ENCODE measurements at places on chromosomes 2 and 18. TPM values are rescaled to one million over a fixed set of nuclear protein-coding genes. Genes with fewer than 3 reads are reported as not detected.

- DNase-seq = no peak
These were observed 177.3 kb upstream of the SPOPL start for GRCh38 chr2:138324068-138324771.

DNA sequence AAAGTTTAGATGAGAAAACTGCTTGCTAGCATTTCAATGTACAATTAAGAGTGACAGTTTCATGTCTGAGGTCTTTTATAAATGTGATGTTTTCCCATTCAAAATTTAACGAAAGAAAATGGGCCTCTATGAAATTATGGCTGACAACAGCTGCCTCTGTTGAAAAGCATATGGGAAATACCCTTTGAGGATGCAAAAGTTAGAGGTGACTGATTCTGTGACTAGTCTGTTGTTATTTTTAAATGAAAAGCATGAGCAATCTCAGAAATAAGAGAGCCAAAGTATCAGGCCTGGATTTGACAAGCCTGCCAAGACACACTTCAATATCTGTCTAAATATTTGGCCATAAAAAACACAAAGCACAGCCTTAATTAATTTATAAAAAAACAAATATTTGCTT is 580.8 kb downstream of the ERBB4 start:
- DNase-seq = no peak

SCRN3 gene
- 36.3 TPM for polyA plus RNA-seq

MOCOS gene
- 1.1 TPM for polyA plus RNA-seq

GRCh38 chr18:28801876-28802275 is 624.9 kb upstream of the CDH2 start:
- no peak for DNase-seq

DNA sequence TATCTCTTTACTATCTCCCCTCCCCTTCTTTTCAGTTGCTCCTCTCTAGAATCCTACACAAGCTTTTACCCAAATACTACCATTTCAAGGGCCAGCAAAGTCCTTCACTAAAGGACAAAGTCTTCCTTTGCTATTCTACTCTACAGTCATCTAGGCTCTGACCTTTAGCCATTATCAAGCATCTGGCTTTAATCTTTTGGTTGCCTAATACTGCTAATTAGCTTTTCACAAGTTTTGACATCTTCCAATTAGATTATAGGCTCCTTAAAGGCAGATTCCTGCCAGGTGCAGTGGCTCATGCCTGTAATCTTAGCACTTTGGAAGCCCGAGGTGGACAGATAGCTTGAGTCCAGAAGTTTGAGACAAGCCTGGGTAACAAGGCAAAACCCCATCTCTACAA is 194.4 kb downstream of the SH3BP4 start:
- no peak for DNase-seq

DNA sequence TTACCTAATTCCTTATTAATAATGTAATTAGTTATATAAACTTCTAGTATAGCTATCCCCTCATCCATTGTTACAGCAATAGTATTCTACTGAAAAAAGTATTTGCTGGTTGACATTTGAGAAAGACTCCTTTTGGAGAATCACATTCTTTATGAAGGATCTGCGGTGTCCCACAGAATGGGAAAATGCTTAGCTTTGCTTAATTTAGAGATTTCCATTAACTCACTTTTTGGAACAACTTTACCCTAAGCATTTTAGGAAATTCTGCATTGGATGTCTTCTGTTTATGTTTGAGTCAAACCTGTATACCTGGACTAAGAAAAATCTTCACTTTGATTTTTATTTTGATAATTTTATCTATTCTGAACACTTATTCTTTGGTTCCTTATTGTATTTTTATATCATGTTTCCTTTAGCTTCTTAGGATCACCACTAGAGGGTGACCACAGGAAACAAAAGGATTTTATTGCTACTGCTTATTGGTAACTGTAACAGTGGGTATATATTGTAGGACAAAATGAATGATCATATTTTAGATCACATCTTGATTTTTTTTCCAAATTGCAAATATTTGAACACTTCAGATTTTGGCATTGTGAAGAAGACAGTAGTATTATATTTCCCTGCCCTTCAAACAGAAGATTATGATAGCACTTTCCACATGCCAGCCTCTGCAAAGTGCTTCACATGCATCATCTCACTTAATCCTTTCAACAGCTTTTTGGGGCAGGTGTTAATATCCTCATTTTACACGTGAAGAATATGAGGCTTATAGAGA is 79.6 kb downstream of the MIB1 start:
- DNase-seq = no peak

DNAJC5G gene
- polyA plus RNA-seq = 0.37 TPM

DNA sequence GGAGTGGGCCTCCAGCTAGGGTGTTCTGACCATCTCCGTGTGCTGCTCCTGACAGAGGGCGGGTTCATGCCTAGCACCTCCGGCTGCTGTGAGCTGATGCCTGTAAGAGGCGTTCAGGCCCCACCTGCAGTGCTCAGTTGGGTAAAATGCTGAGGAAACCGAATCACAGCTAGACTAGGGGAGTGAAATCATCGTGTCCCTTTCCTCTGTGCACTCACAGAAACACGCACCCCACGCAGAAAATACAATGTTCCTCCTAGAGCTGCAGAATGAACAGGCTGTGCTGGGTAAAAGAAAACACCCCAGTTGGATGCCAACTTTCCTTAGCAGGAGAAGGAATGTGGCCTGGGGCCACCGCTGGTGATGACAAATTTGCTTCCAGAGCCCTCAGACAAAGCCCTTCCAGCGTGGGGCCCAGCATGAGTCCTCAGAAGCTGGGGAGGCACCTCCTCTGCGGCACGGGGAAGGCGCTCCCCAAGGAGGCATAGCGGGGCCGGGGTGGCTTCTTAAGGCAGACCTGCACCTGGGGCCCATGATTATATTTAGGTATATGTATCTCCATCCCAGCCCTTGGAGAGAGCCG is 16.3 kb upstream of the ARHGEF4 start:
- DNase-seq = no peak

GRCh38 chr2:165777522-165778186 is 16.4 kb downstream of the GALNT3 start:
- no peak for DNase-seq

DNA sequence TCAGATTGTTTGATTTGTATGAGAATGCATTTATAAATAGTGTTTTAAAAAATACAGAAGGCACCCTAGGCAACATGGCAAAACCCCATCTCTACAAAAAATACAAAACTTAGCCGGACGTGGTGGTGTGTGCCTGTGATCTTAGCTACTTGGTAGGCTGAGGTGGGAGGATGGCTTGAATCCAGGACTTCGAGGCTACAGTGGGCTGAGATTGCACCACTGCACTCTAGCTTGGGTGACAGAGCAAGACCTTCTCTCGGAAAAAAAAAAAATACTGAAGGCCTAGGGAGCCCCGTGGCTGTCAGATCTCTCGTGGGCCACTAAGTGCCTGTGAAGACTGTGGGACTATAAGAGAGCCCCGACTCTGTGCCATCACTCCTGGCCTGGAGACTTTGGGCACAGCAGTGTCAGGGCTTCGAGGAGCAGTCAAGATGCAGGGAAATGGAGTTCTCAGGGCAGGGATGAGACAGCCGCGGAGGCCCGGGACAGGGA is 40.5 kb downstream of the MYO7B start:
- no peak for DNase-seq

DNA sequence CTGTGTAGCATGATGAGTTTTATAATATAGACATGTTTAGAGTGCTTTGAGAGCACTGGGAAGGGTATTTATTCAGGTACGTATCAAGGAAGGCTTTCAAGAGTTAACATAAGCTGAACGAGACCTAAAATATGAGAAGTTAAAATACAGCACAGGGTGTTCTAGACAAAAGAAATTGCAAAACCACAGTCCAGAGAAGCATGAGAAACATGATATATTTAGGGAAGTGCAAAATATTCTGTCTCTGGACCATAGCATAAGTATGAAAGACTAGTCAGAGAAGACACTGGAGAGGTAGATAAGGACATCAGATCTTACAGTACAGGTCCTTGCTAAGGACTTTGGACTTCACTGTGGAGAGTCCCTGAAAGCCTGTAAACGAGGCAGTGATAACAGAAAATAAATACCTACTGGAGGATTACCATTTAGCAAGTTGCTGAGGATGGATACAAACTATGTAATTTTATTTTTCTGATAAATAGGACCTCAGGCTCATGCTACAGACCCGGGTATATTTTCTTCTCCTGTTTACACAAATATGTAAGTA is 43.7 kb downstream of the FSIP2 start:
- no peak for DNase-seq

- no peak for DNase-seq
These were observed 346.2 kb downstream of the ZNF521 start for GRCh38 chr18:25005541-25006403.

- DNase-seq = no peak
These were observed 1268.6 kb downstream of the LRP1B start for GRCh38 chr2:140862181-140862580.

GRCh38 chr2:151891566-151892194 is 63.5 kb upstream of the ARL5A start:
- no peak for DNase-seq

CNOT9 gene
- 69.1 TPM for polyA plus RNA-seq

GRCh38 chr2:133315280-133315679 is 253.0 kb downstream of the NCKAP5 start:
- DNase-seq = no peak

NDC80 gene
- 17.9 TPM for polyA plus RNA-seq

GRCh38 chr2:200171731-200172482 is 134.6 kb upstream of the SPATS2L start:
- DNase-seq = no peak

DNA sequence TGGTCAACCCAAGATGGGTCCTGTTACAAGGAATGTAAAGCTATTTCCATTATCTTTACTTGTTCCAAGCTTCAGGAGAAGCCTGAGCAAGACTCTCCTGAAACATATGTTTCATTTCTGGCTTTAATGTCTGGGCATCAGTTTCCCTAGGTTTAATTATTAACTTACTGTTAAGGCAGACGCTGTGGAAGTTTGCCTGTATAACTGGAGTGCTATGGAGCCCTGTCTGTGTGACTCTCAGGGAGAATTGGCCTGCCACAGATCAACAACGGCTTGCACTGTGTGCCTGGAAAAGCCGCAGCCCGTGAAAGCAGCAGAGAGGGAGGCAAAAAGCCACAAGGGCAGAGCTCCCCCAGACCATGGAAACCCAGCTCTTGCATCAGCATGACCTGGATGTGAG is 22.1 kb upstream of the LONRF2 start:
- no peak for DNase-seq

PREB gene
- 43.8 TPM for polyA plus RNA-seq

- DNase-seq = no peak
These were observed 805 bp downstream of the LIMS2 start for GRCh38 chr2:127674241-127675209.

- no peak for DNase-seq
These were observed 131.3 kb downstream of the GFPT1 start for GRCh38 chr2:69255760-69256159.

DNA sequence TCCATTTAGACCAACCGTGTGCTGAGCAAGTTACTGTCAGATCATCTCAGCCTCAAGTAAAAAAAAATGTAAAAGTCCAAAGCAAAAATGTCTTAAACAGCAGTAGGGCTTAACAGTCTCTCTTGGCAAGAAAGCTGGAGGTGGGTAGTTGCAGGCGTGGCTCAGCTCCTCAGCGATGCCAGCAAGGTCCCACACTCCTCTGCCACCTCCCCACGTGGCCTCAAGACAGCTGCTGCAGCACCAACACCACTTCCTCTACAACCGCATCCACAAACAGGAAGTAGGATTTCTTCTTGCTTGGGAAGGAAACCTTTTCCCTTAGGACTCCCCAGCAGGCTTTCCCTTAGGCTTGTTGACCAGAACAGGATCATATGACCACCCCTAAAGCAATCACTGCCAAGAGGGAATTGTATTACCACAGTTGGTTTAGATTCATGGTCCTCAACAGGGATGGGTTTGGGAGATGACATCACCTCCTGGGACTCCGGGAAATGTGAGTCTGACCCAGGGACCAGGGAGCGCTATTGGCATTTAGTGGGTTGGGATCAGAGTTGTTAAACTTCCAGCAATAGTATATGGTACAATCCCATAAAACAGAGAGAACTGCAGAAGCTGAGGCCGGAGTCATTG is 97.1 kb downstream of the MAPK4 start:
- no peak for DNase-seq

GRCh38 chr18:23135550-23136325 is 453 bp downstream of the CABLES1 start:
- DNase-seq = no peak

GRCh38 chr2:100753881-100754280 is 66.1 kb upstream of the NPAS2 start:
- no peak for DNase-seq

CACNB4 gene
- polyA plus RNA-seq = 9.3 TPM

VIL1 gene
- polyA plus RNA-seq = 1.7 TPM

DNA sequence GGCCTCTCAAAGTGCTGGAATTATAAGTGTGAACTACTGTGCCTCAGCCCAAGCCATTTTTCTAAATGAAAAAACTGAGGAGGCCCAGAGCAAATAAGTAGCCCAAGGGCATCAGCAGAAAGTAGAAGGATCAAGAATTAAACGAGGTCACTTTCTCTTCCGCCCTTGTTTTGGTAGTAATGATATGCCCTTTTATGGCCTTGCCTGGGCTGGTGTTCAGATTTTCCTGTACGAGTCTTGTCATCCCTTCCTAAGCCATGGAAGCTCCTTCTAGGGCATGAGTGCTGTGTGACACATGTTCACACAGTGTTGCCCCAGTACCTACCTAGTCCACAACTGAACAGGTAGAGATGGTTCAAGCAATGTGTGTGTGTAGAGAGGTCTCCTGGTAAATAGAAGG is 6.6 kb downstream of the HPCAL1 start:
- DNase-seq = no peak

- no peak for DNase-seq
These were observed 46.1 kb downstream of the YES1 start for GRCh38 chr18:765764-766549.

- no peak for DNase-seq
These were observed 41.4 kb upstream of the ACTR2 start for GRCh38 chr2:65186093-65186868.

IGFBP5 gene
- 207 TPM for polyA plus RNA-seq

AMER3 gene
- 0.06 TPM for polyA plus RNA-seq

CREG2 gene
- 0.32 TPM for polyA plus RNA-seq
